Stimulated activated CD4-positive, alpha-beta T cell treated with anti-CD3 and anti-CD28 coated beads, Interleukin-12 subunit alpha, Interleukin-12 subunit beta, amount 100 ng/mL, for 4 hours (primary cell): ENCODE measurements at places on chromosomes 12 and 14.

GRCh38 chr14:105632010-105632409 is 105.6 kb downstream of the TMEM121 start:
- no peak for DNase-seq

DNA sequence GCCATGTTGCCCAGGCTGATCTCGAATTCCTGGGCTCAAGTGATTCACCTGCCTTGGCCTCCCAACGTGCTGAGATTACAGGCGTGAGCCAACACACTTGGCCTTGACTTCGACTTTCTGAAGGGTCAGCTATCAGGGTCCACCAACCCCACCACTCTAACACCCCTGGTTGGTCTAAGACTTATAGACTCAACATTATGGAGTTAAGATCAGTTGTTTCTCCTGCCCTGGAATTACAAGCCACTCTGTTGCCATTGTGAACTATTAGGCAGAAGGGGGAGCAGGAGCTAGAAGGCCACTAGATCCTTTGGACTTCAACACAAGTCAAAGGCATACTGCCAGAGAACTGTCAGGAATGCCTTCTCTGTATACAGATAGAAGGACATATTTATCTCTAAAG is 1.9 kb upstream of the PSMB11 start:
- no peak for DNase-seq

GRCh38 chr12:2689879-2690278 is 104.9 kb upstream of the FKBP4 start:
- no peak for DNase-seq

DNA sequence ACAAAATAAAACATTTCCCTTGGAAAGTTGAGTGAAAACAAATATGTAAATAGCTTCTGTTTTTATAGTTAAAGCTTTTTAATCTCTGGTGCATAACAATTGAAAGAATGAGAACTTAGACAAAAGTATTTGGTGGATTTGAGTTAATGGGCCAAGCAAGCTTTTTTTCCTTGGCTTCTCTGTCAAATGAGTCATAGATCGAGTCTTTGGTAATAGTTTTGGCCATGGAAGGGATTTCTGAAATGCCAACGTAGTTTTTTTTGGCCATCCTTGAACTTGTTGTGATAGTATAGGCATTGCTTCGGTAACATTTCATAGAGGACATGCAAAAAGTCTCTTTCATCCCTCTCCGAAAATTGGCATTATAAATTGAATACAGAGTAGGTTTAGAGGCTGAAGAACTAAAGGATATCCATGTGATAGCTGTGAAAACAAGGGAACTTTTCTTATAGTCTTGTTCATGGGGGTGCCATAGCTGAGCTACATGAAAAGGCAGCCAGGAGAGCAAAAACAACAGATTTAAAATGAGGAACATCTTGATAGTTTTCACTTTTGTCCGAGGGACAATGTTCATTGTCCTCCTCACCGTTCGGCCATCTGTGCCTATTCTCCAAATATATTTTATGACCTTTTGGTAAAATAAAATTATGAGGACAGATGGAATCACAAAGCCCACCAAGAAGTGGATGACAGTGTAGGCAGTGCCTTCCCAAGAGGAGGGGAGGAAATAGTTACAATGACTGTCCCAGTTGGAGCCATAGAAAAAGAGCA is 34.7 kb downstream of the GPR19 start:
- no peak for DNase-seq

DNA sequence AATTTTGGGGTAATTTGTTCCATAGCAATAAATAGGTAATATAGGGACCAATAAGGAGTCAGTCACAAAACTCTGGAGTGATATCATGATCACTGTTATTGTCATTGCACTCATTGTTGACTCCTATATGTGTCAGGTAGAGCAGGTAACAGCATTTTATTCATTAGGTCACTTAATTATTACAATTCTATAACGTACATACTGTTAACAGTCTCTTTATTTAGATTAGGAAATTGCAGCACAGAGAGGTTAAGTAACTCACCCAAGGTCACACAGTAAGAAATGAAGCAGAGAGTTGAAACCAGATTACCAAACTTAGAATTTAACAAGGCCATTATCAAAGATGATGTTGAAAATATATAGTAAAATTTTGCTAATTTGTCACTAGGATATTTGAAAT is 49.7 kb upstream of the PTPRB start:
- no peak for DNase-seq
